ENCODE measurements at places on chromosomes 1 and 21.

DNA sequence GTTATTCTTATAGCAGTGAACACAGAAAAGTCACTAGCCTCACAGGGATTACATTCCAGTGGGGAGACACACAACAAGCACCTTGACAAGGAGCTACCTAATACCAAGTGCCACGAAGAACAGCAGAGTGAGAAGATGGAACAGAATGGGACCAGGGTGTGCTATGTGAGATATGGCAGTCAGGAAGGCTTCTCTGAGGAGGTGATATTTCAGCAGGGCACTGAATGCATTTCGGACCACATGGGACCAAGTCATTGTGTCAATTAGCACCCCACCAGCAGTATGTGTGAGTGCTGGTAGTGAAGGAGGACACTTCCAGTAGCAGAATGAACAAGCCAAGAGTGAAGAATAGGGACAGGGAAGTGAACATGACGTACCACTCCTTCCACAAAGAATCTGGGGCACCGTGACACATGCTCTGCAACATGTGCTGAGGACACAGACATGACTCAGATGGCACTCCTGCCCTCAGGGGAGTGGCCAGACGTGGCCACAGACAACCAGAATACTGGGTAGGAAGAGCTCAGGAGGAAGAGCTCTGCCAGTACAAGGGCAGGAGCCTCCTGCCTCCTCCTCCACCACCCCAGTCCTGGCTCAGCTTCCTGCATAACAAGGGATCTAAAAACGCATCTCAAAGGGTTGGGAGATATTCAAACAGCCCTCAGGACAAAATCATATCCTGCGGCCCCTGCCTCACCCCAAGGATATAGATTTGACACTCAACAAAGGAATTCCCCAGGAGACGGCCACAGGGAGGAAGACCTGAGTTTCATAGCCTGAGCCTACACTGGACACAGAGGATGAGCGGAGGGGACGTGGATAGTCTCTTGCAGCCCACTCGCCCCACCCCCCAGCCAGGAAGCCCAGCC is 102.5 kb downstream of the TRABD2B start:
- DNase-seq, result no peak

DNA sequence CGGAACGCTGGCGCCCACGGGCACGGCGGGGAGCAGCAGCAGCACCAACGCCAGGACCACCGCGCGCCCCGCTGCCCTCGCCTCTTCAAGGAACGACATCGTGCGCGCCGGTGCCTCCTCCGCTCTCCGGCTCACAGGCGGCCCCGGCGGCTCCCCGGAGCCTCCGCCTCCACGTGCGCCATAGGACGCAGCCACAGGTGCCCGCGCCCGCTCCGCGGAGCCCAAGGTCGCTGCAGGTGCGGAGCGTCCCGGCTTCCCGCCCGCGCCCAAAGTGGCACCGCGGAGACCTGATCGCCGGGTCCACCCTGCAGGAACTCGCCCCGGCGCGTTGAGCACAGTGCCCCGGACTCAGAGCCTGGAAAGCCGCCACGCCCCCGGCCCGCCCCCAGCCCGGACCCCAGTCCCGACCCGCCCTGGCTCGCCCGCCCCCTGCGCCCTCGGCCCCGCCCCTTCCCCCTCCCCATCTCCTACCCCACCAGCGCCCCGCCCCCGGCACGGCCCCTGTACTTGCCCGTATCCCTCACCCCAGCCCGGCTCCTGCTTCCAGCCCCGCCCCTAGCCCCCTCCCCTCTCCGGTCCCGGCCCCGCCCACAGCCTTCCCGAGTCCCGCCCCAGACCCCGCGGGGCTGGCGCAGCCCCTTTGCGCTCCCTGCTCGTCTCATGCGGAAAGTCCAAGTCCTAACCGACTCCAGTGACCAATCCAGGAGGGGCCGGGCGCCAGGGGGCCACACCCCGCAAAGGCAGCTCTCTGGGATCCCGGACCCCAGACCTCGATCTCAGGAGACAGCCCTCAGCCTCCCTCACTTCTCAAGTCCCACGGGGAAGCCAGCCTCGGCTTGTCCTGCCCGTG is at the start of gene MEGF6:
TSS of gene MEGF6 (minus strand) at position 339 of the 850 bp plus-strand sequence. CDS start at position 99, 240 bp downstream.
- DNase-seq, result peak; percentile 69

GRCh38 chr21:30329203-30329875 is 8.2 kb downstream of the KRTAP27-1 start:
- no peak for DNase-seq

- DNase-seq, result peak; percentile 81
Observed at GRCh38 chr1:5994713-5995621, 2.7 kb upstream of the NPHP4 start.

DNA sequence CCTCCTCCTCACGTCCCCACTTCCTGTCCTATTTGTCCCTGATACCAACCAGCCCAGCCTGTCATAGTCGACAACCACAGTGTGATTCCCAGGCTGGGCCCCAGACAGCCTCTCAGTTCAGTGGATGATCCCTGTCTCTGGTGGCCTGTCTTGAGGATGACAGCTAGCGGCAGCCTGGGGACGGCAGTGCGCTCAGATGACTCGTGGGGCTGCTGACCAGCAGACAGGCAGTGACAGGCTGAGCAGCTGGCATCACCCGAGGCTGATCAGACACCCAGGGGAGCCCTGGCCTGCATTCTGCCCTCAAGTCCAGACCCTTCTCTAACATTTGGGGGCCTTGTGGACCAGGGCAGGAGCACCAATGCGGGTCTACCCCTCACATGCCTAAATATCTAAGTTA is 21.0 kb downstream of the NKAIN1 start:
- DNase-seq, result no peak

GRCh38 chr1:110610696-110611286 is 4.6 kb upstream of the KCNA2 start:
- no peak for DNase-seq

DNA sequence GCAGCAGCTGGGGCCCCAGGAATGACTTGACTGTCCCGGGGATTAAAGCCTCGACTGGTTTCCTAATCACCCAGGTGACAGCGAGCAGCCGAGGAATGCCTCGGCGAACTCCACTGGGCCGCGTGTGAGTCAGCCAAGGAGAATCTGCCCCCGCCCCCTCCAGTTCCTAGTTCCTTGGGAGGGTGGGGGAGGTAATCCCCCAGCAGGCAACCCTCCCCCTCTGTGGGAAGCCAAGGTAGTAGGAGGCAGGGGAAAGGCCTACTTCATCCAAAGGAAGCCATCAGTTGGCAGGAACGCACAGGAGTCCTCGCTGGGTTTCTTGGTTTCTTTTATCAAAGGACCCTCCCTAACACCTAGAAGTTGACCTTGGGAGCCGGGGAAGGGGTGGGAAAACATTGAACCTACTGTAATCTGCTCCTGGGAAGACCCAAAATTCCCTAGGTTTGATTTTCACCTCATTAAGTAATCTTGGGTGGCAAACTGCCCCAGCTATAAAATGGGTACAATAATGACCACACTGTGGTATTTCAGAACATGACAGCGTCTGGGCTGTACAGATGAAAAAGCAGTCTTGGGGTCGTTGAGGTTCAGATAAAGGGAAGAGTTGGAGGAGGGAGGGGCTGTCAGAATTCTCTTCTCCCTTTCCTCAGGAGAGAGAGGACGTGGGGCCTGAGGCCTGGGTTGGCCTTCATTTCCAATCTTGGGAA is 1.4 kb downstream of the TENT5B start:
- no peak for DNase-seq

GRCh38 chr1:113860891-113861290 is 10.6 kb downstream of the PTPN22 start:
- no peak for DNase-seq

Data from natural killer cell treated with Interleukin-12 subunit alpha and Interleukin-12 subunit beta and Interleukin-15 and Interleukin-18, amount 100 ng/mL, for 72 hours (primary cell).